ENCODE measurements at places on chromosomes 5 and 9. TPM values are rescaled to one million over a fixed set of nuclear protein-coding genes. Genes with fewer than 3 reads are reported as not detected.

GRCh38 chr9:110583237-110583636 lies 3.7 kb upstream of the SVEP1 start:
- DNase-seq = no peak

- no peak for DNase-seq
Observed at GRCh38 chr9:135813671-135814290, 93.6 kb downstream of the CAMSAP1 start.

DNA sequence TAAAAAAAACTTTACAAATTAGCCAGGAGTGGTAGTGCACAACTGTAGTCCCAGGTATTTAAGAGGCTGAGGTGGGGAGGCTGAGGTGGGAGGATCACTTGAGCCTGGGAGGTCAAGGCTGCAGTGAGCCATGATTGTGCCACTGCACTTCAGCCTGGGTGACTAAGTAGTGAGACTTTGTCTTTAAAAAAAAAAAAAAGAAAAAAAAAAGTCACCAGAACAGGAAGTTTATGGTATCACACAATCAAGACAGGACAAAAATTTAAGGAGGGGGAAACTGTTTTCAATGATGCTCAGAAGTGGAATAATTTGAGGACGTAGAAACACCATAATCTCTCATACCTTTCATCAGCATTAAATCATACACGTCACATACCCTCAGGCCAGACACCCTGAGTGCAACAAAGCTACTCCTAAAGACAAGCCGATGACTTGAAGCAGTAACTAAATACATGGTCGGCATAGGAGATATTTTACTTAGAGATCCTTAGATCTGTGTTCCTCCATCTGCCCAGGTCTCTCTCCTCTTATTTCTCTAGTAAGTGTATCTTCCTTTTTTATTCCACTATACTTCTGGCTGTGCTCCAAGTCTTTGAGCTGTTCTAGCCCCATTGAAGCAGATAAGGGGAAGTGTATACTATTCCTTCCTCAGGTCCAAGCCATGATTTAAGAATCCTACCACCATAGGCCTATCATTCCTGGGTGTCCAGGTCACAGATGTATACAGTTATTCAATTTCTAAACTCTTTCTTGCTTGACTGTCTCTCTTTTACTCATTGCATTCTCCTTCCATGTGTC lies 91.3 kb upstream of the APC start:
- no peak for DNase-seq

The FBXO38 gene
- total RNA-seq = 36.7 TPM

DNA sequence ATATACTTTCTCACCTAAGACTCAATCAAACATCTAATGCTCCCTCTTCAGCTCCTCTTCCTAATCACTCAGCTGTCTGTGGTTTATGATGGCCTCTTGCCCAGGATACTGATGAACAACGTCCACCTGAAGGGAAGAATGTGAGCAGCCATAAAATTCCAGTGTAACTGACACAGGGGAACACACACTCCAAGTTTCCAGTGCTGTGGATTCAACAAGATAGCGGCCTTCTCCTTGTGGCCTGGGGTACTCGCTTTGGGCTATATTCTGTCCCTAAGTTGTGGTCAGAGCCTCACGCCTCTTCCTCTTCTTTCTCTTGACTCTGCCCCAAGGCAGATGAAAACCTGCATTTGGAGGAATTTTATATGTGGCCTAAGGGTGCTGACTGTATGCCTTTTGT lies 11.7 kb downstream of the B4GALT1 start:
- DNase-seq = peak; percentile 48

DNA sequence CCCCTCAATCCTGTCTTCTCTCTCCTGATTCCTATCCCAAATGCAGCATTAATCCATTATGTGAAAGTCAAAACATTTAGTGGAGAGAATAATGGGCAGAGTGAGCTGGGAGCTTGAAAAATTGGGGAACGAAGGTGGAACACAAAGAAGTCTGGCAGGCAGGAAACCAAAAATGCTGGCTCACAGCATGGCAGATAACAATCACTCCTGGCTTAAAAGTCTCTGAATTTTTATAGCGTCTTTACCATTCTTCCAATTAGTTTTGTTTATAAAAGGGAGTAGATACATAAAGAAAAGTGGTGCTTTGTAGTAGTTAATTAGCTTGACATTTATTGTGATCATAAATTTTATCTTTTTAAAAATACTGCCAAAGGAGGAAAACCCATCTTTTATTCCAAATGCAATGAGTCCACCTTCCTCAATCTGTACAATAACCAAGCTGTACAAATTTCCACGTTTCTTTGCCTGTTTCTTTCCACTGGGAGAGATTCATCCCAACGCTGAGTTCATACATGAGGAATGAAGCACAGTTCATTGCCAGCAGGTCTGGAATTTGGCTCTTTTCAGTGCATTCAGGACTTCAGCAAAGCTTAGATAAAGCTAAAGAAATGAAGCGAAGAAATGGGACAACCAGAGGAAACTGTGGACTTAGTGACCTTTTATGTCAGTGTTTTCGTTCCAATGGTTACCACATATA lies 174.7 kb downstream of the HMHB1 start:
- DNase-seq = no peak
